HT1080 (cell line): ENCODE measurements at places on chromosomes 4 and X. TPM values are rescaled to one million over a fixed set of nuclear protein-coding genes. Genes with fewer than 3 reads are reported as not detected.

Gene TMEM31
- total RNA-seq, result not detected in 2 replicates

Gene FMR1NB
- not detected in 2 replicates for total RNA-seq

Gene MAGEA8
- not detected in 2 replicates for total RNA-seq

Gene FGF16
- total RNA-seq, result not detected in 2 replicates

Gene DGKK
- total RNA-seq, result not detected in 2 replicates

Gene POU3F4
- total RNA-seq, result not detected in 2 replicates

Gene TKTL1
- not detected in 2 replicates for total RNA-seq

Gene ERVMER34-1
- 0.03 and 0.13 TPM in 2 replicates for total RNA-seq

Gene IQCM
- not detected in 2 replicates for total RNA-seq

Gene SH3TC1
- 3.6 and 5.3 TPM in 2 replicates for total RNA-seq

Gene HTRA3
- total RNA-seq, result 0.16 and 0.20 TPM in 2 replicates
